GM23338 (cell line): ENCODE measurements at places on chromosomes 7 and 10.

DNA sequence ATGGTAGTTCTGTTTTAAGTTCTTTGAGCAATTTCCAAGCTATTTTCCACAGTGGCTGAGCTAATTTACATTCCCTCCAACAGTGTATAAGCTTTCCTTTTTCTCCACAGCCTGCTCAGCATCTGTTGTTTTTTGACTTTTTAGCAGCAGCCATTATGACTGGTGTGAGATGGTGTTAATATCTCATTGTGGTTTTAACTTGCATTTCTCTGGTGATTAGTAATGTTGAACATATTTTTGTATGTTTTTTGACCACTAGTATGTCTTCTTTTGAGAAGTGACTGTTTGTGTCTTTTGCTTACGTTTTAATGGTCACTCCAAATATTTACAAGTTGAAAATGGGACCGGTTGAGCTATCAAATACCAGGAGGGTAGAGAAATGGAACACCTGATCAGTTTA lies 20.4 kb downstream of the GNG11 start:
- DNase-seq: no peak

DNA sequence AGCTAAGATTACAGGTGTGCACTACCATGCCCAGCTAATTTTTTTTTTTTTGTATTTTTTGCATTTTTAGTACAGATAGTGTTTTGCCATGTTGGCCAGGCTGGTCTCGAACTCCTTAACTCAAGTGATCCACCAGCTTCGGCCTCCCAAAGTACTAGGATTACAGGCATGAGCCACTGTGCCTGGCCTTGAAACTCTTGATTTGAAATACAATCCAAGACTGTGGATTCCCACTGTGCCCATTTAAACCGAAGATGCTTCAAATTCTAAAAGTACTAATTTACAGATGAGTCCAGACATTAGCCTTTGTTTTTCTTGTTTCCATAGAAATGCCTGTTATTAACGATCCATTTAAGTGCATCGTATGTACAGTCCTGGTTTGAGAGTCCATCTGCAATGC lies 130.9 kb downstream of the CACNA2D1 start:
- DNase-seq: peak; percentile 70

- DNase-seq: no peak
Observed at GRCh38 chr10:33833566-33833965, 499.1 kb upstream of the NRP1 start.

DNA sequence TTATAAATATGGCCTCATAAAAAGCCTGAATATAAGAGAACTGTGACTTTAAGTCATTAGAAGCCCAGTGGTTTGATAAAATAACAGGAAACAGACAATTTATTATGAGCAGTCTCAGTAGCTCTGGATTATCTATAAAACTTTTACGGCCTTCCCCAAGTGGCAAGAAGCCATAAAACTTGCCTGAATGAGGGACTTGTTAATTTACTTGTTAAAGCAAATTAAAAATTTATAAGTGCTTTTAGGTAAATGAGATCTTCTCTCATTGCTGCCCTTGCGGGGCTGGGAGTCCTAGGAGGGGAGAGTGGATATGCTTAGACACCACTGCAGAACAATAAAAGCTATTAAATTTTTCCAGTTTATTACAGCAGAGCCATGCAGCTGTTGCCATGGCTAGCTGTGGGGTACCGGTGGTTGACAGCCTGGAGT lies 499.9 kb downstream of the AUTS2 start:
- DNase-seq: no peak

DNA sequence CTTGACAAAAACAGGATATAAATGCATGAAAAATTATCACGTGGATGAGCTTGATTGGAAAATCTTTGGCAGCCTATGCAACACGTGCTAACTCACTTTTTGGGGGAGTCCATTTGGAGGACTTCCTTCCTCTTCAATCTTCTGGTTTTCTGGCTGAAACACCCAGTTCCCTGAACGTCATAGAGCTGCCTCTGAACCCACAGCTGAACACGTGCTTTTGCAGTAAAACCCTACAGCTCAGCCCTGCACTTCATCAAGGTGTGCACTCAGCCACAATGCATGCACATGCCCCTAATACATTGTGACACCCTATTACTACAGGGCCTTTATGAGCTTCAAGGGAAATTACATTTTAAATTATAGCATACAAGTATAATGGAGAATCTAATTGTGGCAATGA lies 808.7 kb upstream of the AUTS2 start:
- DNase-seq: no peak

DNA sequence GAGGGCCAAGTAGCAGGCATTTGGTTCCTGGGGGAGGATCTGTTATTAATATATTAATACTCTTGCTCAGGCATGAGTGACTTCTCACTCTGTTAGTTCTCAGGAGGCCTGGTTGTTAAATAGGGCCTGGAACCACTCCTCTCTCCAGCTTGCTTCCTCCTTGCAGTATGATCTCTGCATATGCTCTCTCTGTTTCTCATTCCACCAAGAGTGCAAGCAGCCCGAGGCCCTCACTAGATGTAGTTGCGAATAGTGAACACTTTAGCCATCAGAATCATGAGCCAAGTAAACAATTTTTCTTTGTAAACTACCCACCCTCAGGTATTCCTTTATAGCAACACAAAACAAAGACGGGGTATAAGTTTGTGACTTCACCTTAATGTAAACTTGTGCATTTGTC lies 784.3 kb downstream of the DNAJB9 start:
- DNase-seq: peak; percentile 5

DNA sequence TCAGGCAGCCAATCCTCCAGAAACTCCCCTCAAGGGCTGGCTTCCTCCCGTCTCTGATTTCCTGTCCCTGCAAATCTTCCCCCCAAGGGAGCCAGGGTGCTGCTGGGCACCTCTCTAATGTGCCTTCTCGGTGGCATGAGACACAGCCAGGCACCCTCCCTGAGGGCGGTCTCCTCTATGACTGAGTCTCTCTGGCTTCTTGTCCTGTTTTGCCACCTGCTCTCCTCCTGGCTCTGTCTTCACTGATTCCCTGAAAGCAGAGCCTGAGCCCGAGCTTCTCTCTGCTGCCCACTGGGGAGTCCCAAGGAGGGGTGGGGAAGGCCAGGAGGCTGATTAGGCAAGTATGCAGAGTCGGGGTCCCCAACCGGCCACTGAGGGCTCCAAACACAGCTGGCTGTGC lies 60.4 kb upstream of the INSIG1 start:
- no peak for DNase-seq

DNA sequence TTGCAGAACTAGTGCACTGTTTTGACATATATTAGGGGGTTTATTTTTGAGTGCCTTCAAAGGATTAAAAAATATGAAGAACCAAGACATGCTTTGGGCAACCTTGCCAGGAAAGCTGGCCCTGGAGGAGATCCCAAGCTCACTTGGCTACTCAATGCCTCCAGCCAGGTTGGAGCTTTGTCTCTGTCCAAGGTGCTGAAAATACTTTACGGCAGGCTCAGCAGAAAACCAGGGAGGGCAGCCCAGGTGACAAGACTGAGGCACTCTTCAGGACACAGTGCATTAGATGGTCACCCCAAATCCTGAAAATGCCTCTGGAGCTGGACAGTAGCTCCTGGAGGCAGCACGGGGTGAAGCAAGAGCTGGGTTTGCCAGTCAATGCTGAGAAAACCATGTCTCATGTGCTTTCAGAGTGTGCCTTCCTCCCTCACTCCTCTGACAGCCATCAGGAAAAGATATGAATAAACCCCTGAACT lies 5.8 kb upstream of the KCNH2 start:
- DNase-seq: peak; percentile 87

GRCh38 chr7:139332697-139333359 lies 8.3 kb upstream of the FMC1 start:
- no peak for DNase-seq

DNA sequence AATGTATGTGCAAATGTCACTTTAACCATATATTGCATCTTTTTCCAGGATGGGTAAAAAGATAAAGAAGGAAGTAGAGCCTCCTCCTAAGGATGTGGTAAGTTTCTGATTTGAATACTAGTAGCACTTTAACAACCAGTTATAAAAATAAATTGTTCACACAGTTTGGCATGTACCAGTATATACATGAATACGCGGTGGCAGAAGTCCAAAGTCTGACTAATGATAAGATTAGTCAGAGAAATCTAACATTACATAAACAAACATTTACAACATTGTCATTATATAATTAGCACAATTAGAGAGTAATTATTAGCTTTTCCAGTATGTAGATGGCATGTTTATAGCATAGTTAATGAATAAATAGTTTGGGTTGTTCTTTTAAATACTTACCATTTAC lies 4.1 kb downstream of the ARMC3 start:
- DNase-seq: no peak

GRCh38 chr7:143288836-143289235 lies 685 bp downstream of the CASP2 start:
- DNase-seq: peak; percentile 19

GRCh38 chr7:113281223-113281622 lies 162.9 kb upstream of the SMIM30 start:
- no peak for DNase-seq

DNA sequence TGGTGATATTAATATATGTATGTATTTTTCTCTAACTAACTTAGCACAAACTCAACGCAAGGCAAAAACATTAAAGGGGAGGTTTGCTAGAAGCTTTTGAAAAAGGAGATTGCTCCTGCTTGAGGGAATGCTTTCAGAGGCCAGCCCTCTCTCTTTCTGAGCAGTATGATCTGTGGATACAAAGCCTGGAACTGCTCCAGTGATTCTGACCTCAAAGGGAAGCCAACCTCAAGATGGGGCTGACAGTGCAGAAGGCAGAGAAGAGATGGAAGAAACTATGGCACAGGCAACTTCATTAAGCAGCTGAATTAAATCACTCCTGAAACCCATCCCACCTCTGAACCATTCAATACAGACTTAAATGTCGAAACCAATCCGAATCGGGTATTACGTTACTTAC lies 102.4 kb downstream of the USP6NL start:
- DNase-seq: no peak

- no peak for DNase-seq
Observed at GRCh38 chr10:48667960-48668590, 16.6 kb upstream of the WDFY4 start.

DNA sequence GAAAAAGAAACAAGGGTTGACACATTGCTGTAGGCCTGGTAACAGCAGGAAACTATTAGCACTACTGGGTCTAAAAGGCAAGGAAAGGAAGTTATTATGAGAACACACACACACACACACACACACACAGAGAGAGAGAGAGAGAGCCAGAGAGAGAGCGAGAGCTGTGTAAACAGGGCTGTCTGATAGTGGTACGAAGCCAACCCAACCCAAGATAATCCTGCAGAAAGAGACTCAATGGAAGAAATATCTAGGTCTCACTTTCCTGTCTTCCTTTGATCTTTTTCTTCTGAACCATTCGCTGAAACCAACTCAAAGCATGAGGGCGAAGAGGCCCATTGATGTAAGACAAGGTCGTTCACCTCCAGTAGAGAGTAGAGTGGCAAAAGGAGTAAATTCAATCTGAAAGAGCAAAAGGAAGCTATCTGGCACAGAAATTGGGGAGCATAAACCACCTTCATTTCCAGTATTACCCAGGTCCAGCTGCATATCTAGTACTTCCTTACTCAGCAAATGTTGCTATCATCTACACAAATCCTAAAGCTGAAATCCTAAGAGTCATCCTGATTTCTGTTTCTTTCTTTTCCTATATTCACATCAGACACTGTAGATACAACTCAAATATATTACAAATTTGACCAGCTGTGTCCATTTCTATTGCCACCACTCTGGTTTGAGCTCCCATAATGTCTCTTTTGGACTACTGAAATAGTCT lies 110.2 kb downstream of the TMEM26 start:
- no peak for DNase-seq

- no peak for DNase-seq
Observed at GRCh38 chr7:77765481-77765880, 32.8 kb downstream of the TMEM60 start.

DNA sequence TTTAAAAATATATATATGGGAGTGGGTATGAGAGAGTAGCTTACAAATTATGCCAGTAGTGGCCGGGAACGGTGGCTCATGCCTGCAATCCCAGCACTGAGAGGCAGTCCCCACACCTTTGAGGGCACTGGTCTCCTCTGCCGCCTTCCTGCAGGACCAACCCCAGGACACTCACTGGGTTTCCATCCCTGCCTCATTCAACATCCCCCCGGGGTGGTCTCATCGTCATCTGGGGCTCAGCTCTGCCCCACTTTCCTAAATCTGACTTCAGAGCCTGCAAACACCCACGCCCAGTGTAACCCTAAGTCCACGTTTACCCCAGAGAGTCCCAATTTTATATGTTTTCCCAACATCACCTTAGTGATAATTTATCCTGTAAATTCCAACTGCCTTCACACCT lies 96.5 kb downstream of the DIP2C start:
- no peak for DNase-seq

DNA sequence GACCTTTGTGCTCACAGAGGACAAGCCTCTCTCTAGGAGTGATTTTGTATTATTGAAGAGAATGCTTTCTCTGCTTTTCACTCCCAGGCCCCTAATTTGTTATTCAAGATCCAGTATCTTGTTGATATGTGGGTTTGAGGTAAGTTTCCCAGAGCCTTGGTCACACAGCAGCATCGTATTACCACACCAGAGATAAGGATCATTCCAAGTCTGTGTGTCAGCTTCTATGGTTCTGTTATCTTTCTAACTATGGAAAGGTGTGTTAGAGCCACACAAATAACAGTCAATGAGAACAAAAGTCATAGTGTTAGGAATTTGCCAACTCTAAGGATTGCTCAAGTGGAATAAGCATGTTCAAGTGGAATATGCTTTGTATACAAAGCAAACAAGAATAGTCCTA lies 1208.3 kb downstream of the GATA3 start:
- DNase-seq: no peak

- DNase-seq: no peak
Observed at GRCh38 chr10:120400601-120401000, 56.4 kb upstream of the PLPP4 start.

DNA sequence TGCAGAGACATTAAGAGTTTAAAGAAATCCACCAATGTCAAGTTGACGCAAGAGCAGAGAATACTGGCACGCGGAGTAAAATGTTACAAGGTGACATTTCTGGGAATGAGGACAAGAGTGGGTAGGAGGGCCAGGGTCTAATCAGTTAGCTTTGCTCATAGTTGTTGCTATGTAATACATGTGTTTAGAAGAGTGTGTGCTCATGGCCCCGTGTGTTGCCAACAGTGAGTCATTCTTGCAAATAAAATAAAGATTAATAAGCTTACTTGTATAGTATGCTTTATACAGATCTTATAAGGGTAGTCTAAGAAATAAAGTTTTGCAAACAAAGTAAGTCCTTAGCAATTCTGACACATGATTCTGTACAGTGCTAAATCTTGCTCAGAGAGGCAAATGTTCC lies 64.5 kb downstream of the DNMBP start:
- DNase-seq: no peak

DNA sequence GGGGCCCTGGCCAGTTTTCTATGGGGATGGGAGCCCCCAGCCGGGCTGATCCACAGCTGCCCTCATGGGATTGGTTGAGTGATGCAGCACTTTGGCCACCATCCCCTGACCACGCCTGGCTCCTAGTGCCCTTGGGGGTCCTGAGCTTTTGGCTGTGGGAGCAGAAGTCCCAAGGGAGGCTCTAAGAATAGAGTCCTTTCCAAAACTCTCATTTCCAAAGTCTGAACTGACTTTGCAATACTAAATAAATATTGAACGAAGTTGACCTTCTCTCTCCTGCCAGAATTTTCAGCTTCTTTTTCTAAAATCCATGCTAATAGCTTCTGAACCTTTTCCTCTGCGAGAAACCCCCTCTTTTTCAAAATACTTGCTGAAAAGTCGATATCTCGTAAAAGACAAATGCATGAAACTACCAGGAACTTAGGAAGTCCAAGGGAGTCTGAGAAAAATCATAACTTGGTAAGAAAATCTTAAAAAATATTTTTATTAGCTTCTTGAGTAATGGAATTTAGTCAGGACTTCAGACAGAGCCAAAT lies 62.7 kb upstream of the IGFBP3 start:
- no peak for DNase-seq

- DNase-seq: no peak
Observed at GRCh38 chr7:4714767-4715409, 32.8 kb downstream of the FOXK1 start.

GRCh38 chr10:34145715-34146114 lies 669.4 kb downstream of the PARD3 start:
- no peak for DNase-seq
